ENCODE measurements at places on chromosomes 1 and 21.
A peak's percentile ranks its signal among the peaks of the same experiment; 100 is the strongest.

DNA sequence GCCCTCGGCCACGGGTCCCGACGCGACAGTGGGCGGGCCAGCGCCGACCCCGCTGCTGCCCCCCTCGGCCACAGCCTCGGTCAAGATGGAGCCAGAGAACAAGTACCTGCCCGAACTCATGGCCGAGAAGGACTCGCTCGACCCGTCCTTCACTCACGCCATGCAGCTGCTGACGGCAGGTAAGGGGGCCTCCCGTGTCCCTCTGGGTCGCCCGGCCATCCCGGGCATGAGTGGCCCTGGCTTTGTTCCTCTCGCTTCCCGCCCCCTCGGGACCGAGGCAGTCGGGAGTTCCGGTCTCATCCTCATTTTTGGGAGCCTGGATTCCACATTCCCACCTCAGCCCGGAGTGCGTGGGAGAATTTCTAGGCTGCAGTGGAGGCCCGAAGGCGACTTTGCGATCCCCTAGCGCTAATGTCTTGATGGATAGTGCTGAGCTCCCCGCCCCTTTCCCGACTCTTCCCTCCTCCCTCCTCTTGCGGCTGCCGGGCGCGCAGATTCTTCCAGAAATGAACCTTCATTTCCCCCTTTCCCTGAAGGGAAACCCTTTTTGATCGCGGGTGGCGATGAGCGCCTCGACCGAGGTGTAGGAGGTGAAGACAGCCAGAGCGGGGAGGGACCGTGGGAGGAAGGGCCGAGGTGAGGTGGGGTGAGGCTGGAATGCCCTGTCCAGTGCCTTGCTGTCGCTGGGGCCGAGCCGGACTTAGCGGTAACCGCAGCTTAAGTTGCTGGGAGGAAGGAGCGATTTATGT lies 705 bp downstream of the KHDRBS1 start:
- DNase-seq = peak; percentile 61

- DNase-seq = no peak
Measured at GRCh38 chr1:25484096-25484495, 53.4 kb downstream of the MACO1 start.

- no peak for DNase-seq
Measured at GRCh38 chr1:226033582-226033981, 28.9 kb upstream of the H3-3A start.

DNA sequence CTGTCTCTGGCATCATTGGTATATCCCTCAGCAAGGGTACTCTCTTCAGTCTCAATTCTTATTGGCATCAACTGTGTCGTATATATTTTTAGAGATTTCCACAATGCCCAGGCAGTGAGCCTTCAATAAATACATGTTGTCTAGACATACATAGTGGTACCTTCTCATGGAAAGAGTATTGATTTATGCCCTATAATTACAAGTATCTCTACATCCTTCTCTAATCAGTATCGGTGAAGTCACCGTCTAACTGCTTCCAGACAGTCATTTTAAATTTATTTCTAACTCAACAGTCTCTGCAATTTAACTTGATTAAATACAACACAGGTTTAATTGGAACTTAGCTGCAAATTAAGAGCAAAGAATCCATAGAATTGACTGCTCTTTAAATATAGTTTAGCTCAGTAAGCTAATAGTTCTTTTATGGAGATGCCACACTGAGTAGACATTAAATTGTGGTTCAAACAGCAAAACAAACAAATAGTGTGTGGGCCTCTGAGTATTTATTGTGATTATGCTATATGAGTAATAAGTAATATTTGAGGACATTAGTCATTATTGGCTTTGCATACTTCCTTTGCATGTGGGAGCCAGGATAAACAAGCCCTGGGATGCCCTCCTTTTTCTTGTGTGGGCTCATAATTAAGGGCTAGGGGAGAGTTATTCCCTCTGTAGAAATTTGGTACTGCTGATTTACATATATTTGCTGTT lies 126.9 kb upstream of the DUSP10 start:
- no peak for DNase-seq

- DNase-seq = no peak
Measured at GRCh38 chr1:51915951-51916350, 37.4 kb upstream of the NRDC start.
